GOT3 (cell line): ENCODE measurements at places on chromosomes 1 and 21.

DNA sequence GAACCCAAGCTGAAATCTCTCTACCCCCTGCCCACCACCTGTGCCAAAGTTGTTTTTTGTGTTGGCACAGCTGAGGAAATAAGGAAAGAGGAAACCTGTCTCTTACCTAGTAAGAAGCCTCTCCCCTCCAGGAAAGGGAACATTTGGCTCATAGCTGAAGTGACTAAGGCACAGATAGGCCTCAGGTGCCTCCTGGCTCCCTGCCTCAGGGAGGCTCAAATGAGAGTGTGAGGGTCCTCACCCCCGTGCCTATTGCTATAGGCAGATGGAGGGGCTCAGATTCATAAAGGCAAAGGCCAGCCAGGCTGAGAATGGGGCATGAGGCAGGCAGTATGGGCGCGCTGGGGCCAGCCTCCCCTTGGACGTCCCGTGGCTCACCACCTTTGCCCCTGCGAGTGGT, 7.4 kb downstream of the SLC30A2 start:
- DNase-seq: no peak

- DNase-seq: no peak
Measured at GRCh38 chr1:222818171-222818570, 3.3 kb downstream of the DISP1 start.

- no peak for DNase-seq
Measured at GRCh38 chr1:150061632-150062101, 5.9 kb upstream of the VPS45 start.

DNA sequence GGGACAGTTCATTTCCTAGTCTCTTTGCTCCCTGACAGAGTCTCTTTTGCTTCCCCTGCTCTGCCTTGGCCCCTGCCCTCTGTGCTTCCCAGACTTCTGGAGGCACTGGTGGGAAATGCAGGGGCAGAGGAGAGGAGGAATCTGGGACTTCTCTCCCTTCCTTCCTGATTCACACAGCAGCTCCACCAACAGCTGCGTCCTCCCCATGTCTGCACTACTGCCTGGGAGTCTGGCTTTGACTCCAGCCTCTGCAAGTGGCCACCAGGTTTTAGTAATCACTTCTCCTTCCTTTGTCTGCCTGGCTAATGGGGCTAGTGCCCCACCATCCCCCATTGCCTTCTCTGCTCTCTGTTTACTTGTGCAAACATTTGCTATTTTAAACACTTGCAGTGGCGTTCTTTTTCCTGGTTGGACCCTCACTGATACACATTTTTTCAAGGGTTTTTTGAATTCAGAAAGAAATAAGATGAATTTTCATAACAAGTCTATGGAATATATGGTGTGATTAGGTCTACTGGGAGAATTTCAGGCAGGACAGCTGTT, 21.9 kb downstream of the FASLG start:
- DNase-seq: no peak

GRCh38 chr1:219239518-219239917, 65.8 kb downstream of the LYPLAL1 start:
- DNase-seq: no peak

- no peak for DNase-seq
Measured at GRCh38 chr1:18032172-18032859, 75.3 kb upstream of the IGSF21 start.

DNA sequence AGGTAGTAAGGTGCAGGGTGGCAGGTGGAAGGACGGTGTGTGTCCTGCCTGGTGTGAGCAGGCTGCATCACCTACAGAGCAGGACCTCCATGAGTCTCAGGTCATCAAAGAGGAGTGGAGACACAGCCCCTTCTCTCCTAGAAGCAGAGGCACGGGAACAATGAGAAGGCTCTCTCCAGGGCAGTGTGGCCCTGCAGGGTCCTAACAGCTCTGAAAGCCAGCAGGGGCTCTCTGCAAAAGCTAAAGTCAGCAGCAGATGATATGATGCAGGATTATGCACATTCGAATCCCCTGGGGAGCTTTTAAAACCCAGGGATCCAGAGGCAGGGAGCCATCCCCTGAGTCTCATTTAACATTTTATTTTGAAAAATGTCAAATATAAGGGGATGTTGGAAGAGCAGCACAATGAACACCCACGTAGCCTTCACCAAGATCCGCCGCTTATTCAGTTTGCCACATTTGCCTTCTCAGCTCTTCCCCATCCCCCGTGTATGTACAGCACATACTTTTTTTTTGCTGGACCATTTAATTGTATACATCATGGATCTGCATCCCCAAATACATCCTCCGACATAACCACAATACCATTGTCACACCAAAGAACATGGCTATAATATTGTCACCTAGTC, 88.1 kb downstream of the CNIH3 start:
- no peak for DNase-seq

GRCh38 chr1:221620437-221621384, 121.2 kb downstream of the DUSP10 start:
- no peak for DNase-seq

DNA sequence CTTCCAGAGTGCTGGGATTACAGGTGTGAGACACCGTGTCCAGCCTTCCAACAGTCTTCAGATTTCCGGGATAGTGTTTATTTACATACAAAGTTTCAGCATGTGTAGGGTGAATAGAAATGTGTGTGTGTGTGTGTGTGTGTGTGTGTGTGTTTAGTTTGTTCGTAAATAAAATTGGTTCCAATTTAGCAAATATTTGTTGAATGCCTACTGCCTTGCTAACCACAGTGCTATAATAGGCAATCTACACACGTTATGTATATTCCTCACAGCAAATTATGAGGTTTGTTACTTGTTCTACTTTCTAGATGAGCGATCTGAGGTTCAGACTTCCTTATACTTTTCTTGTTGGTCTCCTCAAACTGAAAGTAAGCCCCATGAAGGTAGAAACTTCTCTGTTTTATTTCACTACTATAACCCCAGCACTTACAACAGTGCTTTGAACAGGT, 32.8 kb upstream of the EPS15 start:
- DNase-seq: no peak

GRCh38 chr1:237239248-237239647, 197.3 kb downstream of the RYR2 start:
- DNase-seq: no peak

DNA sequence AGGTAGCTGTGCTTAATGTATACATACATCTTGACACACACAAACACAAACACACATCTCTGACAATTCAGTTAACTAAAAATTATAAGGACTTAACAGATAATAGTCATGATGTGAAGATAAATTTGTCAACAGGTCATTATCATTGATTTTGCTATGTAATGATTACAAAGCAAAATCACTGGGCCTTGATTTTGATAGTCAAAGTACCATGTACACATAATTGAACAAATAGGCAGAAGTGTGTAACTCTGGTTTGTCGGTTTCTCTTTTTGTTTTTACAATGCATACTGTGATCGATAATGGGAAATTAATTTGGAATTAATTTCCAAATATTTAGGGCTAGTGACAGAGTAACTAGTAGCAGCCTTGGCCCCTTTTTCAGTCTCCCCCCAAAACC, 30.8 kb downstream of the PTBP2 start:
- DNase-seq: no peak

- no peak for DNase-seq
Measured at GRCh38 chr1:29875557-29876028, 639.3 kb downstream of the PTPRU start.

- no peak for DNase-seq
Measured at GRCh38 chr1:175095978-175096607, 28.5 kb downstream of the TNN start.

GRCh38 chr1:32470991-32471694, 6.3 kb downstream of the ZBTB8B start:
- DNase-seq: no peak

GRCh38 chr1:210291081-210291764, 37.5 kb upstream of the HHAT start:
- no peak for DNase-seq

GRCh38 chr1:204714861-204715511, 29.4 kb upstream of the LRRN2 start:
- DNase-seq: no peak

- DNase-seq: no peak
Measured at GRCh38 chr1:207025146-207025880, 7.2 kb downstream of the C1orf116 start.

GRCh38 chr1:221701570-221702186, 40.2 kb downstream of the DUSP10 start:
- no peak for DNase-seq

GRCh38 chr21:20703112-20703767, 295.0 kb upstream of the NCAM2 start:
- no peak for DNase-seq

DNA sequence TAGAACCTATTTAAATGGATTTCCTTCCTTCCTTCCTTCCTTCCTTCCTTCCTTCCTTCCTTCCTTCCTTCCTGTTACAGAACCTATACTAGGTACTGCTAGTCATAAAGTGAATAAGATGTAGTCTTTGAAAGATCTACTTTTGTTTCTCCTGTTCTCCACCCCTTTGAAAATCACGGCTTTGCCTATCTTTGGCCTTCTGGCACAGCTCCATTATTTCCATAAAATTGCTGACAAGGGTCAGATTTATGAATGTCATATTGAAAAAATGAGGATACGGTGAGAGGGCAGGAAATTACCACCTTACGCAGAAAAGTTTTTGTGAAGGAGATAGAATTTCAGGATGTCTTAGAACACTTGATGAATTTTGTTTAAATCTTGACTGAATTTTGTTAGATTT, 18.1 kb upstream of the HMCN1 start:
- no peak for DNase-seq

DNA sequence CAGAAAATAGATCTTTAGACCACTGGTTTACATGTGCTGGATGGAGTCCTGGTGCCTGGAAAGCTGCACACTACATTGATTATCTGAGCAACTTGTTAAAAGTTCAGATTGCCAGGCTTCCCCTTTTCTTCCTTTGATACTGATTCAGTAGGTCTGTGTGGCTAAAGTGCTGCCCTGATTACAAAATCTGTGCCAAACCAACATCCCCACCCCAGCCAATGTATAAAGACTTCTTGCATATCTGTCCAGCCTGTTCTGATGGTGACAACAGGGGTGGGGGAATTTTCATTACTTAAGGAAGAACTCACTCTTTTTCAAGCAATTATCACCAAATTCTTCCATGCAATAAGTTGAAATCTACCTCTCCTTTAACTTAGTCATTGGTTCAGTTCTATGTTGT, 135.5 kb downstream of the TNFSF18 start:
- no peak for DNase-seq

DNA sequence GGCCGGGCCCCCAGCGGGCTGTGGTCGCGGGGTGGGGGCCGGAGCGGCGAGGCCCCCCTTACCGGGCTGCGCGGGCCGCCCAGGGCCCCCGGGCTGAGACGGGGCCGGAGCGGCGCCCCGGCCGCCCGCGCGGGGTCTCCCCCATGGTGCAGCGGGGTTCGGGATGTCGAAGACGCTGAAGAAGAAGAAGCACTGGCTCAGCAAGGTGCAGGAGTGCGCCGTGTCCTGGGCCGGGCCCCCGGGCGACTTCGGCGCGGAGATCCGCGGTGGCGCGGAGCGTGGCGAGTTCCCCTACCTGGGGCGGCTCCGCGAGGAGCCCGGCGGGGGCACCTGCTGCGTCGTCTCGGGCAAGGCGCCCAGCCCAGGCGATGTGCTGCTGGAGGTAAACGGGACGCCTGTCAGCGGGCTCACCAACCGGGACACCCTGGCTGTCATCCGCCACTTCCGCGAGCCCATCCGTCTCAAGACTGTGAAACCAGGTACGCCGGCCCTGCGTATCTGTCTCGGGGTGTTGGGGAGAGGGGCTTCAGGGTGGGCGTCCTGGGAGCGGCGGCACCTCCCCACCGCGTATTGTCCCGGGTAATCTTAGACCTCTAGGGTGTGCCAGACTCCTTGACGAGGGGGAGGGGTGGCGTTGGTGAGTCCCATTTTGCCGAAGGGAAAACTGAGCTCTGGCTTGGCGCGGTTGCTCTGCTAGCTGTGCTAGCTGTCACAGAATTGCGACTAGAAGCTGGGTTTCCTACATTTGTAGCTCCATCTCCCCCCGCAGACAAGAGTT, 745 bp downstream of the MAGI3 start:
- DNase-seq: no peak

DNA sequence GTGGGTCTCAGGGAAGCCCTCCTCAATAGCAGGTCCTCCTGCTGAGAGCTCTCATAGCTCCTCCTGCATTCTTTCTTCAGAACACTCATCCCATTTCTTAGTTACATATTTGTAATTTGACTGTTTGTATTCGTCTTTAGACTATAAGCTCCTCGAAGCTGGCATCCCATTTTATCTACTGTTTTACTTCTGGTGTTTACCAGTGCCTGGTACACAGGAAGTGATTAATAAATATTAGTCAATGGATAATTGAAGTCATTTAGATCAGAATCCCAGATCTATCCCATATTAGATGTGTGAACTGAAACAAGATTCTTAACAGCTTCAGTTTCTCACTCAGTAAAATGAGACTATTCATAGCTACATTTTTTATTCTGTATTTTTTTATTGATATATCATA, 88.7 kb downstream of the PLPP3 start:
- DNase-seq: no peak

DNA sequence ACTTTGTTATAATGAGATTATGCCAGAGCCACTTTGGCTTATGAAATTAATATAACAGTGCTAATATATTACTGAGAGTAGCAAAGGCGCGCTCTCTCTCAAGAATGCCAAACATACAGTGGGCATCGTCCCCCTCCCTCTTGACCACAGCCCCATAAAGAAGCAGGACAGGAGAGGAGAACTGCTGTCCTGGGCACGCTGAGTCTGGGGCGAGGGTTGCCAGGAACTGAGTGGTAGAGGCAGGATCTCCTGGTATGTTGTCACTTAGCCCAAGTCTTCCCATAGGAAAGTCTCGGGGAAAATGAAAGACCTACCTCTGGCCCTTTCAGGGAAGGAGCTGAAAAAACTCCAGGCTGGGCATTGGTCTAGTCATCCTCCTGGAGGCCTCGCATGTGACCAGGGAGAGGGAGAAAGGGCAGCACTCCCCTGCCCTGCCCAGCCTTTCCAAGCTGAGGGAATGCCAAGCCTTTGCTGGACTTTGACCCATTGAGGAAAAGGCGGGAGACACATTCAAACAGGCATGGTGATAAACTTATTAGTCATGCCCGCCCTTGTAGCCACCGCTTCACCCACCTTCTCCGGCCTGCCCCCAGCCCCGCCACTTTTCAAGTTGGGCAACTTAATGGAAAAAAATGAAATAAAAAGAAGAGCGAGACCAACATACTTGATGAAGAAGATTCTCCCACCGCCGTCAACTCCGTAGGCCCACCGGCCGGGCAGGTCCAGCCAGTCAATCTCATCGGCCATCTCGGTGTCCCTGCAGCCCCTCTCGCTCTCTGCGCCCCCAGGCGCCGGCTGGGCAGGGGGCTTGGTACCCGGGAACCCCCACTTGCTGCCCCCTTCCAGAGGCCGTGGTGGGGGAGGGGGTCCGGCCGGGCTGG, 17.4 kb upstream of the PLEKHA6 start:
- DNase-seq: no peak

DNA sequence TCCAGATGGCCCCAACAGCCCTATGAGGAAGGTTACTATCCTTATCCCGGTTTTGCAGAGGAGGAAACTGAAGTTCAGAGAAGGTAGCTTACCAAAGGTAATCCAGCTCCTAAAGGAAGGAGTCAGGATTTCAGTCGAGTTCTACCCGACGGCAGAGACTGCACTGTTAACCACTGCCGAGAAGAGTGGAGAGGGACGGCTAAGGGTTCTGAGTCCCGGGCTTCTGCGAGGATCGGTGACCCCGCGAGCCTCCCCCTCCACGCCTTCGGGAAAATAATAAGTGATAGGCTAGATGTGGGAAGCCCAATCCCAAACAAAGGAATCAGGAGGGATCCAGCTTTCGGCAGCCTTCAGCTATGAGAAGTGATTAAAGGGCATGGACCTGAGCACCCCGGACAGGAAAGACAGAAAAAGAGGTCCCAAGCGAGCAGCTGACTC, 587 bp downstream of the TMEM53 start:
- DNase-seq: no peak
